Right lobe of liver (tissue), 6 donors: ENCODE measurements at places on chromosomes 2 and 18. TPM values are rescaled to one million over a fixed set of nuclear protein-coding genes. Genes with fewer than 3 reads are reported as not detected.

Gene FAHD2B
- total RNA-seq, result 4.6 TPM

Gene FEV
- total RNA-seq, result not detected

Gene LHCGR
- total RNA-seq, result not detected

Gene ROCK2
- total RNA-seq, result 23.9 TPM

Gene GKN1
- not detected for total RNA-seq

Gene TXNDC2
- total RNA-seq, result not detected

Gene UNC80
- total RNA-seq, result not detected

Gene DNAH6
- 0.74 TPM for total RNA-seq

Gene ZNF2
- total RNA-seq, result 1.7 TPM

Gene MRPL53
- total RNA-seq, result 15.2 TPM
